ENCODE measurements at places on chromosomes 1 and 21.
A peak's percentile ranks its signal among the peaks of the same experiment; 100 is the strongest.

DNA sequence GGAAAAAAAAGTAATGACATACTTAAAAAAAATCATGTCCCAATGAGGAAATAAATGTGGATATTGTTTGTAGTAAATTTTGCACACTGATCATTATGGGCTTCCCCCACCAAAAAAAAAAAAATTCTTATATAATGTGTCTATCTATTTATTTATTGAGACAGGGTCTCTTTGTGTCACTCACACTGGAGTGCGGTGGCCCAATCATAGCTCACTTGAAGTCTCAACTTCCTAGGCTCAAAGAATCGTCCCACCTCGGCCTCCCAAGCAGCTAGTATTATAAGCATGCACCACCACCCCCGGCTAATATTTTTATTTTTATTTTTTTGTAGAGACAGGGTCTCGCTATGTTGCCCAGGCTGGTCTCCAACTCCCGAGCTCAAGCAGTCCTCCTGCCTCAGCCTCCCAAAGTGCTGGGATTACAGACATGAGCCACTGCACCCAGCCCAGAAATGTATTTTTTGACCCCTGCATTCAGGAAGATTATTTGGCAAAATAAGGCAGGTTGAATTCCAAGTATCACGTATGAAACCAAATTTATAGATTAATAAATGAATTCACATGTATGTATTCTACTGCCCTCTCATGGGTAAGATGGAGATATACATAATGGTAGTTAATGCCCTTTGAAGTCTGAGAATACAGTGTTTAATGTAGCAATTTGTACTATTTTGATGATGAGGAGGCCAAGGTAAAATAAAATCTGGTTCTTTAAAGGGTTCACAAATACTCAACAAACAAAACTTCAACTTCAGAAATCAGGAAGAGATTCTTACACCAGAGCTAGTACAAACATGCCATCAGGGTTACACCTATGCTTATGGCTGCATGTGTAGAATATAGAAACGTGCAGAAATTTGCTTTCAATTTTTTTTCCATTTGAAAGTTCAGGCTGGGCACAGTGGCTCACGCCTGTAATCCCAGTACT is 1.4 kb upstream of the DENND2C start:
- no peak for DNase-seq

DNA sequence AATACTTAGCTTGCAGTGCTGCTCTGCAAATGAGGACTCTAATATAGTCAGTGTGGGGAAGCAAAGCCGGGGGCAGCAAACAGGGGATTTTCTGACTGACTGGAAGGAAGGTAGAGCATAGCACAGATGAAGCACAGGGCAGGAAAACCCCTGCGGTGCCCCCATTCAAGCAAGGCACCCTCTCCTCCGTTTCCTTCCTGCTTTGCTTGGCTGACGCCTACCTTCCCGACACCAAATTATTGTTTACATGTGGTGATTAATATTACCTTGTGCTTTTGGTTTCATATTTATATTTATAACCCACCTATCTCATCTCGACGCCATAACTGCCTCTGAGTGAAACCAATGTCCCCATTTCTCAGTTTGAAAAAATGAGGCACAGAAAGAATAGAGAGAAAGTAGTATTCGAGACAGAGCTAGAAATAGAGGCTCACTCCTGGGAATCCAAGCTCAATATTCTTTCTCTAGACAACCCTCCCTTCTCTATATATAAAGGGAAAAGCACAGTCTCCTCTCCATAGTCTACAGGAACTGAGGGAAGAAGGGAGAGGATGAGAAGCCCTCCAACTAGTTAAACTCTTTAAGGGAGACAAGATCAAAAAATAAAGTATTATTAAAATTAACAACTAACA is 41.3 kb downstream of the PIK3C2B start:
- DNase-seq, result peak; percentile 9

DNA sequence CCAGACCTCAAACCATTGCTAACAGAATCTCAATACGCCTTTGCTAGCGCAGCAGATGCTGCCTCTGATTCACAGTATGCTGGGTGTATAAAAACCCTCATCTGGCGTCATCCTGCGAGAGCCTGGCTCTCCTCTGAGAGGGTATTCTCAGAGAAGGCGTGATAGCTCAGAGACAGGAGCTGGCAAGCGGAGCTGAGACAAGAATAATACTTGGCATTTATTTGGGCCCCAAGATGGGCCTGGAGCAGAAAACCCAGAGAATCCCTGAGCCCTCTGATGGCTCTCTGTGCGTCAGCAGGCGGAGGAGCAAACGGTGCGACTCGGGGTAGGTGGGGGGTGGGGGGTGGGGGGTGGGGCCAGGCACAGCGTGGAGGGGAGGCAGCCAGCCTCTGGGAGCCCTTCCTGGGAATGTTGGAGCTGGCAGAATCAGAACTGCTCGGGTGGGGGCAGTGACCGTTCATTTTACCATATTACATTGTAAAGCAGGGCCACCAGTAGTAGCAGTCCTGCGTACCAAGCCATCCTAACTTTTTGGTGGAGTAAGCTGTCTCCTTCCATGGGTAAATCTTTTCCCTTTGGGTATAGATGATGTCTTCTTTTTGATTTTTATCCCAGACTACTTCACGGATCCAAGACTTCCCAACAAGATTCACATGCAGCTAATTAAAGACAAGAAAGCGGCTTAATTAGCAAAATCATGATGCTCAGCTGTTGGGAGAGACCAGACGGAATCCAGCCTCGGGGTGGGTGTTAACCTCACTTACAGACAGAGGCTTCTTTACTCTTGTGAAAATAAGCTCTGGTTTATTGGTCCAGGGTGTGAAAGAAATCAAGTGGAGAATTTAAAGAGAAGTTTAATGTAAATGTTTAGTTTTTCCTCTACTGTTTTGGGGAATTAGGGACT is 7.1 kb downstream of the RIIAD1 start:
- DNase-seq, result peak; percentile 94

DNA sequence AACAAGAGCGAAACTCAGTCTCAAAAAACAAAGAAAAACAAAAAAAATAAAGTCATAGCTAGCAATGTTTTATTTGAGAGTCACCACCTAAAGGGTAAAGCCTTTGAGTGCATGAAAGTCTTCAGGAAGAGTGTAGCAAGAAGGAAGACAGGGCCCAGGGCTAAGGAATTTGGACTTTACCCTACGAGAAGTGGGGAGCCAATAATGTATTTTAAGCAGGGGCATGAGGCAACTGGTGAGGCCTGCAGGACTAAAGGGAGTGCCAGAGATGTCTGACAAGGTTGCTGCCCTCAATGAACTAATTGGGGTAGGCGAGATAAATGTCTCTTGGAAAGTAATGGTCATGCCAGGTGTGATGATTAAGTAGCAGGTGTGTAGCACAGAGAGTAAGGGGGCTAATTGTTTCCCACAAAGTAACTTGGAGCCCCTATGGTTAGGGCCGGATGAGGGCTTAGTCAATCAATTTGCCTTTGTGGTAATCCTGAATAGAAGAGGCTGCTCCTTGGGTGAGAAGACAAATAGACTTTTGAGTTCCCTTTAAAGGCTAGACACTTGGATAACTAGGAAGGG is 31.6 kb upstream of the CACNA1E start:
- no peak for DNase-seq

- no peak for DNase-seq
These were observed 2.7 kb downstream of the DENND2D start for GRCh38 chr1:111197598-111198284.

DNA sequence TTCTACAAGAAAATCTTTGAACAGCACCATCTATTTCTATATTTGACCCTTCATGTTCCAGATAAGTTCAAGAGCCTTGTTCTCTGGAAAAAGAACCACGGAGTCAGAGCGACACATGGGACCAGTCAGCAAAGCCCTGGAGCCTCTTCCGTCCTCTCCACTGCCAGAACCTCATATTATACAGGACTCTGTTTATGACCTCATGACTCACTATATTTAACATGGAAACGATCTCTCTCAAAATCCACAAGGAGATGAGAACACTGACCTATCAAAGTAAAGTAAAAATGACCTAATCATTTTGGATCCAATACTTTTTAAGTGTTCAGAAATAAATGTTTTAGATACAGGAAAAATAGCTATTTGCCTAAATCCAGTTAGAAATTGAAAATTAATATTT is 124.6 kb upstream of the KRTAP19-8 start:
- DNase-seq, result no peak

DNA sequence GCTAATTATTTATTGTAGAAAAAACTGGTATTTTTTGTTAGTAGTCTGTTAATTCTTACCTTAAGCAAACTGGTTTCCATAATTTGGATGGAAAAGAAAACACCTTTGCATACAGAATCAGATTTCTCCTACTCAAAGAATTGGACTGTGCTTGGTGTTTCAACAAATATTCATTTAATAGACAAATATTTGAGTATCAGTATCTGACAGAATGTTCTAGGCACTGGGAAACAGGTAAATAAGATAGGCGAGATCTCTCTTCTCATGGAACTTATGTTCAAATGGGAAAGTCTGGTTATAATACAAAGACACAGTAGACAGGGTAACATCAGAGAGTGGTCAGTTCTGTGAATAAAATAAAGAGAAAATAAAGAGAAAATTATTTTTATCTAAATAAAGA is 119.9 kb downstream of the NOS1AP start:
- no peak for DNase-seq

GRCh38 chr1:92079441-92079840 is 704 bp upstream of the BTBD8 start:
- no peak for DNase-seq

- no peak for DNase-seq
These were observed 131.7 kb upstream of the USH2A start for GRCh38 chr1:216554934-216555333.

DNA sequence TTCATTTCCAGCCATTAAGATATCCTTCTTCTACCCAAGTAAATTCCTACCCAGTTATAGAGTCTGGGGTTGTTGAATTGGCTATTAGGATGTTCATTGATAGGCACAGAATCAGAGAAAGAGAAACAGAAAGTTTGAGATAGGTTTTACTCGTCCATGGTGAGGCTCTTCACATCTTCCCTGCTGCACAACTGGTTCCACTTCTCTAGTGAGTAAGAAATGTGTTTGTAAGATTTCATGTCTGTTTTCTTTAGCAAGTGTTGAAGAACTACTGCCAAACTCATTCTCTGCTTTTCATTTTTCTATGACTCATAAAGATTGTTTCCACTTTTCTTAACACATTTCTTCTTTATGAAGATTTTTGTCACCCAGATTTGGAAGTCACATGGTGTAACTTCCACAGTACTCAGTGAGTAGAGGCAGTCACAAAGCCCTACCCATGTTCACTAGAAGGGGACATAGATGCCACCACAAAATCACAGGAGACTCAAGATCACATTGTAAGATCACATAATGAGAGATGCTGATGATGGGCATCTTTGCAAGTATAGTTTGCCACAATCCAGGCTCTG is 152.3 kb downstream of the SNX7 start:
- no peak for DNase-seq

DNA sequence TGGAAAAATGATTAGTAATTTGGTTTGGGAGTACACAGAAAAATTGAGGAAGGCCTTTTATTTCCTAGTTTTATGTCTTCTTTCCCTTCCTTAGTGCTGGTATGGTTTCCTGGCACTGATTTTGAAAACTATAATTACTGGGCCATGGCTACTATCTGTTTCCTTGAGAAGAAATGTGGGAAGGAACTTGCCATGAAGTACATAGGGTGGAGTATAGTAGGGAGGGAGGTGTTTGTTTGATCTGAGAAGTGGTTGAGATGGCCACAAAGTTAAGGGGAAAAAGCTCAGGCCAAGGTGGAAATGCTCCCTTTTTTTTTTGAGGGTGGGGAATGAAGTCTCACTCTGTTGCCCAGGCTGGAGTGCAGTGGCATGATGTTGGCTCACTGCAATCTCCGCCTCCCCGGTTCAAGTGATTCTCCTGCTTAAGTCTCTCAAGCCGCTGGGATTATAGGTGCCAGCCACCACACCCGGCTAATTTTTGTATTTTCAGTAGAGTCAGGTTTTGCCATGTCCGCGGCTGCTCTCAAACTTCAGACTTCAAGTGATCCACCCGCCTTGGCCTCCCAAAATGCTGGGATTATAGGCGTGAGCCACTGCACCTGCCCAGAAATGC is 11.3 kb downstream of the HJV start:
- no peak for DNase-seq

GRCh38 chr1:166166329-166166697 is 488 bp downstream of the FAM78B start:
- no peak for DNase-seq

DNA sequence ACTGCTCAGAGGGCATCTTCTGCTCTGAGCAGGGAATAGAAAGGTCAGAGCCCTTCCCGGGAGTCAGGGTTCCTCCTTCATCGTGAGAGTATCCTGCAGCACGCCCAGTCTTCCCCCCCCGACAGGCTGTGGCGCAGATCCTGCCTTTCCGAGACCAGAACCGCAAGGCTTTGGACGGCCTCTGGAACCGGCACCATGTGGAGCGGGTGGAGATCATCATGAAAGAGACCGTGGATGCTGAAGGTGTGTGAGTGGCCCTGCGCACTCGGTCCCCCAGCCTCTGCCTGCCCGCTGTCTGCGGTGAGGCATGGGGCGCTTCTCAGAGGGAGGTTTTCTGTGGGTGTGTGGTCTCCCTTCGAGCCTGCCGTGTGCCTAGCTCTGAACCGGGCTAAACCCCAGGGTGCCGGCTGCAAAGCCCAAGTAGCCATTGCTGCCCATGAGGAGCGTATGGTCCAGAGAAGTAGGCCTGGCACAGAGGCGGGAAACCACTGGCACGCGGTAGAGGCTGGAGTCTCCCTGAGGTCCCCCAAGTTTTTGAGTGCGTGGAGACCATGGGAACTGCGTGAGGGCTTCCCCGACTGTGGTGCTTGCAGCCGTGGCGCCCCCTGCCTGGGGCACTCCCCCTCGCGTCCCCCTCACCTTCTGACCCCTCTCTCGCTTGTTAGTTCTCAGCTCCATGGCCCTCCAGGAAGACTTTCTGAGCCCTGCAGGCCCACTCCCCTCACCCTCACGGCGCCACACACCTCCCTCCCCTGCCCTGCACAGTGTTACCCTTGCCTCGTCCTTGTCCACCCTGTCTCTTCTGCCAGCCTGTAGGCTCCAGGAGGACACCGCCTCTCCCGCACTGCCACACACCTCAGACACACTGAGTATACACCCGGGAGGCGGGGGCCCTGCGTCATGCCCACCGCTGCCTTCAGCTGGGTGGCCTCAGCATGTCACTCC is 12.5 kb downstream of the H6PD start:
- DNase-seq, result no peak

DNA sequence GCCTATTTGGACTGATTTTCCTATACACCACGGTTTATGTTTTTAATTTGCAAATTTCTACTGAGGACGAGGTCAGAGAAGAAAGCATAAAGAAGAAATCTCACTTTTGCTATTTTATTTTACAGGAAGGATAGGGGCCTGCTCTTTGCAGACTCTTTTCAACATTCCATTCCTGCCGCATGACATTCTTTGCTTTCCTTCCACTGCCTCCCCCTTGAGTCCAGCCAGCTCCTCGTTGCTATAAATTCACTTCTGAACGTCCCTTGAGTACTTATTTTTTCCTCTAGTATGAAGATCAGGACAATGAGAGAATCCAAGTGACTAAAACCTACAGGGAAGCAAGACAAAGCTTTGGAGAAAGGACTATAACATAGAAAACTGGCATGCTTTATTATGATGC is 53.4 kb upstream of the PTGFR start:
- DNase-seq, result no peak

GRCh38 chr21:43645136-43645891 is 14.0 kb downstream of the HSF2BP start:
- DNase-seq, result no peak
